ENCODE measurements at places on chromosomes 6 and 20.
A peak's percentile ranks its signal among the peaks of the same experiment; 100 is the strongest.

GRCh38 chr6:21587961-21588480 lies 5.5 kb upstream of the SOX4 start:
- DNase-seq = peak; percentile 36

DNA sequence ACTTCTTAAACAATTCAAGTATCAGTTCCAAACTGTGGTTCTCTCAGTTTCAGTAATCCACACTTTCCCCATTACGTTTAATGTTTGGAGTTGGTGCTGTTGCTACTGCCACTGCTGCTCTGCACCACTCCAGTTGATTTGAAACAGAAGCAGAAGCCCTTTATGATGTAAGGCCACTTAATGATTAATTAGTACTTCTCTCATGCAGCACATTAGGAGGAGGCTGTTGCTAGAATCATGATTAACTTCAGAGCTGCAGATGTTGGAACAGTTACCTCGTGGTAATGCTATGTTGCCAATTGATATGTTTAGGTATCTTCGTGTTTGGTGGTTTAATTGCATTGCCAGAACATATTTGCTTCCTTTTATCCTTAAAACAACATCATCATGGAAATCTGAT lies 986.2 kb upstream of the CITED2 start:
- no peak for DNase-seq

- no peak for DNase-seq
Observed at GRCh38 chr6:143961886-143962878, 45.9 kb downstream of the PLAGL1 start.

- DNase-seq = no peak
Observed at GRCh38 chr20:53032046-53032445, 59.9 kb downstream of the TSHZ2 start.

DNA sequence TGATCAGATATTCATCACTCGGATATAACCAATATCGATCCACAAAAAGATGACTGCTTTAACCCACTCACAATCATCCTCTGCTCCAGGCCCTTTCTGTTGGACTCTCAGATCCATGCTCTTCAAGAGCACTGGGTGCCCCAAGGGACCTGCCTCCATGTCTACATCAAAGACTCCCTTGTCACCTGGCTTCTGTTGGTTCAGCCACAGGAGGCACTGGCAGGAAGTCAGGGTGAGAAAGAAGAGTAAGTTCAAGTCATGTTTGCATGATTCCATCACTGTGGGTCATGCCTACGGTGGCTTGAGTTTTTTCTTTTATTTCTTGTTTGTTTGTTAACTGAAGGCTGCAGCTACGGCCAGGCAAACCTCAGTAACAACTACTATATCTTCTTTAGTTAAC lies 243.3 kb downstream of the ADGRG6 start:
- DNase-seq = no peak

GRCh38 chr20:1472556-1473245 lies 6.1 kb upstream of the NSFL1C start:
- peak; percentile 81 for DNase-seq

GRCh38 chr20:57202309-57202708 lies 64.1 kb downstream of the BMP7 start:
- DNase-seq = no peak

DNA sequence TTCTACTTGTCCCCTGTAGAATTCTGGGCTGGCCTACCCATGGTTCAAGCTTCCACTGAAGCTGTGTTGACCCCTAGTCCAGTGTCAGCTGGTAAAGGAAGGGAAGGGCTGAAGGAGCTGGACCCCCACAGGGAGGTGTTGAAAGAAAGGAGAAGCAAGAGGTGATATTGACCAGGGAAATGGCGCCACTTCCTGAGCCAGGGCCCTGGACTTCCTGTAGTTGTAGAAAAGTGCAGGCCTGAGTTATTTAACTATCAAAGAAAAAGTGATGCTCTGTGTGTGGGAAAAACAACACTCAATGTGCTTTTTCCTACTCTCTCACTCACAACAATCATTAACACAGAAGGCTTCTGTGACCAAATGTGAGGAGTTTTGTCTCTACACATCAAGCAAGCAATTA lies 60.0 kb upstream of the IER3 start:
- DNase-seq = no peak

DNA sequence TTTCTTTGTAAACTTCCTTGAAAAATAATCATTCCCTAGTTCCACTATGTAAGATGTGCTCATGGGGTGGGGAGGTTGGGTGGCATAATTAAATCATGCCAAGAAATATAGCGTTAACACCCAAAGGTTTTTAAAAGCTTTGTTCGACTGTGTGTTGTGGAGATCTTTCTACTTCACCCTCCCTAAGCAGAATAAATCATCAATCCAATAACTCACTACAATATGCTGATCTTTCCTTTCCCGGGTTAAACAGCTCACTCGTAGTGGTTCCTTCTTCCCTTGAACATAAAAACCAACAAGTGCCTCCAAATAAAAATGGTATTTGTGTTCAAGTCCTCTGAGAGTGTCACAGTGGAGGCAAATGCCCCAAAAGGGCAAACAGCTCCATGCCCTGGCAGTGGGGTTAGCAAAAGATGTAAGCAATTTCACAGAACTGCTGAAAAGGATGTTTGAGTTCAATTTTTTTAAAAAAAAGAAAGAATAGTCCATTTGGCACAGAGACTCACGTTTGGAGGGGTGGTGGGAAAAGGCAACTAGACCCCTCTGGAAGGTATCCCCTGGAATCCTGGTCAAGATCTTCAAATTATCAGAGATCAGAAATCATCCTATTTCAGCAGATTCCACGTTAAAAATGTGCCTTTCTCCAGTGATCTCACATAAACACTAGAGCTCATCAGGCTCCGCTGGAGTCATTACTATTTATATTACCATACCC lies 99.1 kb downstream of the TFAP2A start:
- DNase-seq = no peak

GRCh38 chr6:164807125-164807524 lies 502.3 kb downstream of the C6orf118 start:
- no peak for DNase-seq

DNA sequence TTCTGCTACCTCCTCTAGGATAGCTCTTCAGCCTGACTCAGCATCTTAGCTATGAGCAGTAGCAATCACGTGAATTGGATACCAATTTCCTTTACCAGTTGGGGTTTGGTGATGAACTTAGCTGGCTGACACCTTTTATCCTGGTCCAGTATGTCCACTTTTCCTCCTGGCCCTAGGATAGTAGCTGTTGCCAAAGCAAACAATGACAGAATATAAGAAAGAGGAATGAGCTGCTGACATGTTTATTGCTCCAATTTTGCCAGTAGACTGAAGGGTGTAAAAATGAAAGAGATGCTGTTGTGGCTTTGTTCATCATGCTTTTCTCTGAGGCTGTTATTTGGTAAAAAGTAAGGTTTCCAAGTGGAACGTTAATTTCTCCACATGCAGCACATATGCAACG lies 168.3 kb upstream of the JAG1 start:
- DNase-seq = no peak

- DNase-seq = no peak
Observed at GRCh38 chr20:15236812-15237211, 899.4 kb upstream of the FLRT3 start.

DNA sequence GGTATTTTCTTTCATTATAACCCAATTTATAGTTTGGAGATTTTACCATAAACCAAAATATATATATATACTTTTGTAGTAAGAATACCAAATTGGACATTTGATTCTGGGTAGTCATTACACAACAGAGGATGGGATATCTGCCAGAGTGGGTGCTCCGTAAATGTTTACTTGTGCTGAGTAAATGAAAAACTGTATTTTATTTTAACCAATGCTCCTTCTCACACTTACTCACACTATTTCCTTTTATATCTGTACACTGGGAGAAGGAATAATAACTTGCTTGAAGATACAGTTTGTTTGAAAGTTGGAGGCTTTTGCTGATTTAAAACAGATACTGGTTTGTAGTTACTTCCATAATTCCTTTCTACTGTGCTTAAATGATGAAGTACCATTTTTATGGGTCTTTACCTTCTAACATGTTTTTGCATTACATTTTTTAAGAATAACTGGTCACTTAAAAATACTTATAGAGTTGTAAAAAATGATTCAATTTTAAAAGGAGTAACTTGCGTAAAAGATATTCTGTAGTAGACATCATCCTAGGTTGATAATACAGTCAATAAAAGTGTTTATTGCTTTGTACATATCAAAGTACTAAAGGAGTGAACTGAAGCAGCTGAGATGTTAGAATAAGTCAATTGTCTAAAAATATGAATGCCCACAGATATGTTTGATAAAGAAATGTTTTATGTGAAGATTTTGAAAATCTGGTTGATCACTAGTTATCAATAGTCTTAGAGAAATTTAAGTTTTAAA lies 411.7 kb downstream of the UTRN start:
- no peak for DNase-seq

DNA sequence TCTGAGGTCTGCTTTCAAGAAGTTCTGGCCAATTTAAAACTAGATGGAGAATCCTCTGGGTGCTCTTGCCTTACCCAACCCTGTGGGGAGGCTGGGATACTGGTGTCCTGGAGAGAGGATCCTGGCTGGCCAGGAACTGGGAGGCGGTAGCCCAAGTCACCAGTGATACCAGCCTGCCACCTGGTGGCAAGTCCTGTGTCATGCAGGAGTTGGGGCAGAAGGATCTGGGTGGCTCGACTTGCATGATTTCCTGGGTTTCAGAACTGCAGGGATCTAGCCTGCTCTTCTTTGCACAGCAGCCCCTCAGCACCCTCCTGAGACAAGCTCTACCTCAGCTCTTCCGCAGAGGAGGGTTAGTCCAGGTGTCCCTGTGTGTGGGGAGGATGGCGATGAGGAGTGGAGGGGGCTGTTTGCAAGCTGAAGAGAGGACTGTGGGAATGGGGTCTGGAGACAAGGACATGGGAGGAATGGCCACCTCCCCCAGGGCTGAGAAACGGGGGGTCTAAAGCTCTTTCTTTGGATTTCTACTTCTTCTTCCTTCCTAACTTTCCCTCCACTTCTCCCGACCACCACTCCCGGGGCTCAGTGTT lies 4.2 kb downstream of the KCNK17 start:
- DNase-seq = peak; percentile 62

- no peak for DNase-seq
Observed at GRCh38 chr20:53328961-53329360, 264.7 kb downstream of the ZNF217 start.

GRCh38 chr6:84805145-84805544 lies 40.7 kb upstream of the TBX18 start:
- no peak for DNase-seq

GRCh38 chr6:132087391-132087790 lies 136.2 kb upstream of the CCN2 start:
- DNase-seq = no peak

GRCh38 chr6:20811109-20811761 lies 277.0 kb downstream of the CDKAL1 start:
- no peak for DNase-seq

DNA sequence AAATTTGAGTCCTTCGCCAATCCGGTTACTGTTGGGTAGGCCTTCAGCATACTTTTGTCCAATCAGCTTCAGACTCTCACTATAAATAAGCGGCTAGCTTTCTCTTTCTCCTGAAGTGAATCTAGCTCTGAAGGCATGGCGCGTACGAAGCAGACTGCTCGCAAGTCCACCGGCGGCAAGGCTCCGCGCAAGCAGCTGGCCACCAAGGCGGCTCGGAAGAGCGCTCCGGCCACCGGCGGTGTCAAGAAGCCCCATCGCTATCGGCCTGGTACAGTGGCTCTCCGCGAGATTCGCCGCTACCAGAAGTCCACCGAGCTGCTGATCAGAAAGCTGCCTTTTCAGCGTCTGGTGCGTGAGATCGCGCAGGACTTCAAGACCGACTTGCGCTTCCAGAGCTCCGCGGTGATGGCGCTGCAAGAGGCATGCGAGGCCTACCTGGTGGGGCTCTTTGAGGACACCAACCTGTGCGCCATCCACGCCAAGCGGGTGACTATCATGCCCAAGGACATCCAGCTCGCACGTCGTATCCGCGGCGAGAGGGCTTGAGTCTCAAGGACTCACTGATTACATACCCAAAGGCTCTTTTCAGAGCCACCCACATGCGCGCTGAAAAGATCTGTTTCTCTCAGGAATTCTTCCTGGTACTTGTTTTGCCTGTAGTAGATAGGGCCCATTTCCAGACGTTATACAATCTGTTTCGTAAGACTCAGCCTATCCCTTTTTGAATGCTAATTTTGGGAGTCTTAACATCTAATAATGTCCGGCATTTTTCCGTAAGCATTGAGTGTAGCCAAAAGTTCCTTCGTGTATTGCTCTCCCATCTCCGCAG lies 102.0 kb downstream of the OR2B2 start:
- peak; percentile 91 for DNase-seq

GRCh38 chr6:163165922-163166321 lies 248.6 kb upstream of the QKI start:
- no peak for DNase-seq

GRCh38 chr20:22698259-22698842 lies 114.0 kb upstream of the FOXA2 start:
- DNase-seq = no peak

Data from CD14-positive monocyte (primary cell).